ENCODE measurements at places on chromosomes 6 and 20. TPM values are rescaled to one million over a fixed set of nuclear protein-coding genes. Genes with fewer than 3 reads are reported as not detected.

GGTLC1 gene
- total RNA-seq: not detected

PPIL1 gene
- 29.1 TPM for total RNA-seq

SLC44A4 gene
- 1.7 TPM for total RNA-seq

HLA-DPA1 gene
- 15.6 TPM for total RNA-seq

XKR7 gene
- under 0.01 TPM for total RNA-seq

SLC35F1 gene
- total RNA-seq: 6.3 TPM

MEI4 gene
- total RNA-seq: 0.31 TPM

LRRC73 gene
- total RNA-seq: 0.51 TPM

SLC17A2 gene
- total RNA-seq: not detected

Data from tongue (tissue), 3 donors.